ENCODE measurements at places on chromosomes 5 and 9. TPM values are rescaled to one million over a fixed set of nuclear protein-coding genes. Genes with fewer than 3 reads are reported as not detected.

The SPATA31A3 gene
- not detected for polyA plus RNA-seq

The TSLP gene
- polyA plus RNA-seq = 1.5 TPM

The WDR31 gene
- 1.3 TPM for polyA plus RNA-seq

The ECSCR gene
- polyA plus RNA-seq = 13.5 TPM

The PFDN1 gene
- polyA plus RNA-seq = 55.2 TPM

The IFNA2 gene
- polyA plus RNA-seq = not detected

The ANGPTL2 gene
- 12.3 TPM for polyA plus RNA-seq

The ITGA1 gene
- 9.9 TPM for polyA plus RNA-seq

The ABO gene
- not detected for polyA plus RNA-seq

The FBP2 gene
- not detected for polyA plus RNA-seq

The SH3GL2 gene
- polyA plus RNA-seq = 0.05 TPM

DNA sequence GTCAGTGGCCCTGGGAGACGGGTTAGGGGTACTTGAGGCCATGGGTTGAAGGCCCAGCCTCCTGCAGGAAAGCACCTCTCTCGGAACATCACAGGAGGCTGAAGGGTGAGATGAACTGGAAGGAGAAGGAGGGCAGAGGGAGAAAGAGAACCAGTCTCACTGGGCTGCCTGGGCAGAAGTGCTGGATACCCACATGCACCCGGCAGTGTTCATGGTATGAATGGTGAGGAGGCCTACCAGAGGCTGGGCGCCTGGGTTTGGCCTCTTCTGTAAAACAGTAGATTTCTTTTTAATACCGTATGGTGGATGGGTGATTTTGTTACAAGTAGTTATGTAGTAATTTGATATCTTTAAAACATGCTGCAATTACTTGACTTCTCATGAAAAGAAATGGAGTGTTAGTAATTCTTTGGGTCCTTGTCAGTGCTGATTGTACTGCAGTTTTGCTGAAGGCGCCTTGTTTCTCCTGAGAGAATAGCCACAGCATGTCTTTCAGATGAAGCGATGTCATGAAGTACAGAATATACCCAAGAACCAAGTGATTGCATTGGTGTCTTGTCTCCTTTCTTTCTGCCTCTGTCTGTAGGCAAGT lies 258.6 kb downstream of the FANCC start:
- DNase-seq = no peak

DNA sequence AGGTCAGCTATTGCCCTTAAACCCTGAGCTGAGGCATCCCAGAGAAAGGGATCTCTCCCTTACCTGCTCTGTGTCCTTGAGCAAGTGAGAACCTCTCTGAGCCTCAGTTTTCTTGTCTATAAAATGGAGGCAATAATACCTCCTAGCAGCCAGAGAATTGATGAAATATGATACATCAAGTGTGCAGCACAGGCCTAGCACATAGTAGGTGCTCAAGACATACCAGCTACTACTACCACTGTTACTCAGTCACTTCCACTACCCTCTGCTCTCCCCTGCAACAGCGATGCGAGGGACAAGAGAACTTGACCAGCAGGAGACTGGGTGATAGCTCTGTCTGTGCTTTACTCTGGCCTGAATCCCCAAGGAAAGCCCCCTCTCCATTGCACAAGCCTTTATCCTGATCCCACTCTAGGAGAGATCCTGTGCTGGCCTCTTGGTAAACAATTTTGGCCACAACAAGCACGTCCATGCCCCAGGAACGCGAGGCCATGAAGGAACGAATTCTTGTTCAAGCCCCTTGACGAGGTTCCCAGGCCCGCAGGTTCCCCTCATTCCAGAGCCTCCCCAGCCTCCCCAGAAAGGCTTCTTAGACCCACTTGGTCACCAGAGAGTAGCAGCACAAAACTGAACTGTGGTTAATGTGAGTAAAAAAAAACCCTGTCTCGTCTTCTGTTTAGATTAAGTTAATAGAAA lies 39.4 kb downstream of the LRSAM1 start:
- DNase-seq = no peak

All from SK-N-SH (cell line).